IPS DF 19.7 (cell line): ENCODE measurements at places on chromosomes 7 and 10.

DNA sequence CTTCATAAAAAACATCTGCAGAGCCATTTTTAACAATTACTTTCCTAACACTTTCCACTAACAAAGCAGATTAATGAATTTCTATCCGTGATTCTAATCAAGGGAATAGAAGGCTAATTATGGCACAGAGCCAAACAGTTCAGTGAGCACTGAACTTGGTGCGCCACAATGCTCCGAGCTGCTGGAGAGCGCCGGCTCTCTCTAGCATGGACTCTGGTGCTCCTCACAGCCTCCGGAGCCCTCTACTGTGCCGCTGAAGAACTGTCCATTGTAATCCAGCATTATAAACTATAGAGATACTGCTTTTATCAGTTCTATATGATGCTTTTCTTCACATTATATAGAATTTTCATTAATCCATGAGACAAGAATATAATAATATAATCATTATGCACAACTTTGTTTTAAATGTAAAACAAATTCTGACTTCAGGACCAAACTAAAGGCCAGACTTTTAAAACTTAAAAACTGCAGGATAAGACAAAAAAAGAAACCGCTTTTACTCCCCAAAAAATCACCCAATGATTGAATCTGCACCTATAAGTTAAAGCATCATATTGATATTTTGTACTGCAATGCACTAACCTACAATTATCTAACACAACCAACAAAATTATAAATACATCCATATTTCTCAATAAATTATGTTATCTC lies 123.6 kb downstream of the RNF32 start:
- DNase-seq: no peak

- DNase-seq: no peak
Measured at GRCh38 chr10:113891476-113891875, 37.0 kb downstream of the NHLRC2 start.

GRCh38 chr10:98096316-98096715 lies 38.1 kb upstream of the R3HCC1L start:
- DNase-seq: no peak

GRCh38 chr7:148142660-148143248 lies 447.8 kb upstream of the C7orf33 start:
- DNase-seq: peak; percentile 17

- DNase-seq: no peak
Measured at GRCh38 chr10:33376476-33376875, 42.0 kb upstream of the NRP1 start.

- no peak for DNase-seq
Measured at GRCh38 chr7:4943297-4943696, 15.7 kb downstream of the MMD2 start.

GRCh38 chr10:6346631-6347030 lies 143.9 kb downstream of the PFKFB3 start:
- DNase-seq: no peak
